ENCODE measurements at places on chromosomes 16 and 17.

DNA sequence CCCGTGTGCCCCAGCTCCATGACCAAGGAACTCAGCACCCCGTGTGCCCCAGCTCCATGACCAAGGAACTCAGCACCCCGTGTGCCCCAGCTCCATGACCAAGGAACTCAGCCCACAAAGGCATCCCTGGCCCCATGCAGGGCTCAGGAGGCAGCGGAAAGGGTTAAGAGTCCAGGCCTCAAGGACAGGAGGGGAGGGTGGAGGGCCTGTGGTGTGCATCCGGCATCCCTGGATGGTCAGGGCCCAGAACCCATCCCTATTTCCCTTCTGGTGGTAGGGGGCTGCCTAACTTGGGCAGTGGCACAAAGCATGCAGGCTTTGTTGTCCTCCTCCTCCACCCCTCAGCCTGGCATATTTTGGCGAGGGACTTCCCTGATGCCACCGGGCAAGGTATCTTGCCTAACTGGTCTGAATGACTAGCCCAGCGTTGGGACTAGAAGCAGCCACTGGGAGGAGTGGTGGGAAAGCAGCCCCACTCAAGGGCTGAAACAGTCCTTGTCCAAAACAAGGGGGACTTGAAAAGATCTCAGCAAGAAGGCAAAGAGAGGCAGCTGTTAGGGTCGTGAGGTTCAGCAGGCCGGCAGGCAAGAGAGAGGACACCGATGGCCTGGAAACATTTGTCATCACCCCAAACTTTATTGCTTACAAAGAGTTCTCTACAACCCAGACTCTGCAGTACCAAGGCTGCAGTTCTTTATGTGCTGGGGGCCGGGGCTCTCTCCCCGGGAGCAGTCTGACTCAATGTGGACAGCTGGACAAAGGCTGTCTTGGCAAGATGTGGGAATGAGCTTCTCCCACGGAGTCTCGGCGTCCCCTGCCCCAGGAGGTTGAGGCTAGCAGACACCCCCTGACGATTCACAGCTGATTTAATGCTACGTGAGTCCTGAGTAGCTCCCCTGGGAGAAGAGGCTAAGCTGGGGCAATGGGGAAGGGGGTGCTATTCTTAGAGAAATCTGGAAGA is 902 bp upstream of the SPATA32 start:
- no peak for DNase-seq

DNA sequence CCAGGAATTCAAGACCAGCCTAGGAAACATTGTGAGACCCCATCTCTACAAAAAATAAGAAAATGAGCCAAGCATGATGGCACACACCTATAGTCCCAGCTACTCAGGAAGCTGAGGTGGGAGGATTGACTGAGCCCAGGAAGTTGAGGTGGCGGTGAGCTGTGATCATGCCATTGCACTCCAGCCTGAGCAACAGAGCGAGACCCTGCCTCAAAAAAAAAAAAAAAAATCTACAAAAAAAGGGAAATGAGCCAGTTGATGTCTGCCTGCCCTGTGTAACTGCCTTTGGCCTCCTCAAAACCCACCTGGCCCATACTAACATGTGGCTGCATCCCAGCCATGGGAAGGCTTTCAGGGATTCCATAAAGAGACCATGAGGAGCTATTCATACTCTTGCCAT is 4.5 kb downstream of the RANBP10 start:
- DNase-seq, result peak; percentile 20

DNA sequence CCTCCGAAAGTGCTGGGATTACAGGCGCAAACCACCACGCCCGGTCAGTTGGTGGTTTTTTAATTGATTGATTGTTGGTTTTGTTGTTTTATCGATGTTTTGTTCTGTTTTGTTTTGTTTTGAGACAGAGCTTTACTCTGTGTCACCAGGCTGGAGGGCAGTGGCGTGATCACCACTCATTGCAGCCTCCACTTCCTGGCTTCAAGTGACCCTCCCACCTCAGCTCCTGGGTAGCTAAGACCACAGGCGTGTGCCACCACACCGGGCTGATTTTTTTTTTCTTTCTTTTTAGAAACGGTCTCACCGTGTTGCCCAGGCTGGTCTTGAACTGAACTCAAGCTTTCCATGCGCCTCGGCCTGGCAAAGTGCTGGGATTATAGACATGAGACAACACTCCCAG is 12.4 kb downstream of the FAM234A start:
- no peak for DNase-seq

- no peak for DNase-seq
Observed at GRCh38 chr16:58187665-58188421, 10.1 kb downstream of the CSNK2A2 start.

GRCh38 chr16:1990351-1991134 is 773 bp downstream of the SYNGR3 start:
- no peak for DNase-seq

DNA sequence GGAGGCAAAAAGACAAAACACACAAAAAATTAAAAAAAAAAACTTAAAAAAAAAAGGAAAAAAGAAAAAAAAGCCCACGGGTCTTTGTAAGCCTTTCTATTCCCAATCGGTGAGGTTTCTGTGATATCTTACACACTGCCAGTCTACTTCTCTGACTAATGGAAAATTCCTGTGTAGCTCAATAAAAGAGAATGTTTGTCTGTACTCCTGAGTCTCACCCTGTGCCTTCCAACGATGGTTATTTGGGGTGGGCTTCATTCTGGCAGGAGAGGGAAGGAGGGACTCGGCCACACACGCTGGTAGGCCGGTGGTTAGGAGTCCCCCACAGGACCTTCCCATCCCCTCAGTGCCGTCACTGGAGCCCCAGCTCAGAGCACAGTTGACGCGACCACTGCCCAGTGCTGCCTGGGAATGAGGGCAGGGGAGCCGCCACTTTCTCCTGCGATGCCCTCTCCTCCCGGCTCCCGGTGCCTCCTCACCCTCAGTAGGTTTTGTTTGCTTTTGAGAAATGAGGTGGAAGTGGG is 68.0 kb downstream of the AMFR start:
- no peak for DNase-seq

Measured in stimulated activated CD8-positive, alpha-beta memory T cell treated with anti-CD3 and anti-CD28 coated beads, Interleukin-12 subunit alpha, Interleukin-12 subunit beta, amount 100 ng/mL, for 1 hour (primary cell).